AG04450 (cell line): ENCODE measurements at places on chromosomes 3 and 15.

DNA sequence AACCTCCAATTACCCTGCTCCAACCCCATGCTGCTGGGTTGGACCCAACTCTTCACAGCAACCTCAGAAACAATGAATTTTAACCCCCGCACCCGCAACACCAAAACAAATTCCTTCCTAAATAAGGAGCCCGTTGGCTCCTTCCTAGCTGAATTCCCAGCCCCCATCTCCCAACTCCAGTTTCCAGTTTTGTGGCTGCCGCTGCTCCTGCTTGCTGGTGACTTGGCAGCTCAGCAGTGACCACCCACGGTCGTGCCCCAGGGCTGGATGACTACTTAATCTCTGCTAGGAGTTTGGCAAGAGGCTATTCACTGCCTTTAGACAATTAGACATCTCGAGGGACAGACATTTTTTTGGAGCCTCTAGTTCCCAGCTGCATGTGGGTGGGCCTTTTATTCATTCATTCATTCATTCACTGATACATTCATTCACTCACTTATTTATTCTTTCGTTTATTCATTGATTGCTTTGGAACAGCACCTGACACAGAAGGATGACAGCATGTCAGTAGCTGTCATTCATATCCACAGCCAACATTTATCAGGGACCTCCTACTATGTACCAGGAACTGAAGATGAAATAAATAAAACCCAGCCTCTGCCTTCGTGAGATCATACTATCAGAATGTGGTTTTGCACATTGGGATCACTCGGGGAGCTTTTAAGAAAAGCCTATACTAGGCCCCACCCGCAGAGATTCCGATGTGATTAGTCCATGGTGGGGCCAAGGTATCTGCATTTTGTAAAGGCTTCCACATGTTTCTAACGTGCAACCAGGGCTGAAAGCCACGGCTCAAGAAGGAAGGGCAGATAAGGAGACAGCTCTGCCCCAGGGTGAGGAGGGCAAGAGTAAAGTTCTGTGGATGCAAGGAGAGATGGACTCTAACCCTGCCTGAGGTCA, 256.5 kb downstream of the SHQ1 start:
- peak; percentile 15 for DNase-seq

GRCh38 chr3:52498137-52499054, 3.3 kb downstream of the STAB1 start:
- no peak for DNase-seq

DNA sequence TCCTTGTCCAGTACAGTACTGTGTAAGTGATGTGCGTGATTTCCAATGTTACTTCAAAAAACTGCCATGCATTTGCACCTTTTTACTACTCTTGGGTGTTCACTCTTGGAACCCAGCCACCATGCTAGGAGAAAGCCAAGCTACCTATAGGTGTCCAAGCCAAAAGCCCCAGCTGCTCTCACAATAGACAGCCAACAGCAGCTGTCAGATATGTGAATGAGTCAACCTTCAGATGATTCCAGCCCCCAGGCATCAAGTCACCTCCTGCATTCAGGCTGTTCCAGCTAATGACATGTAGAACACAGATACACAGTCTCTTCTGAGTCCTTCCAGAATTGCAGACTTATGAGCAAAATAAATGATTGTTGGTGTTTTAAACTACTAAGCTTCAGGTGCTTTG, 417.7 kb upstream of the TGFBR2 start:
- no peak for DNase-seq

- no peak for DNase-seq
Observed at GRCh38 chr3:160617636-160618035, 52.3 kb upstream of the KPNA4 start.

DNA sequence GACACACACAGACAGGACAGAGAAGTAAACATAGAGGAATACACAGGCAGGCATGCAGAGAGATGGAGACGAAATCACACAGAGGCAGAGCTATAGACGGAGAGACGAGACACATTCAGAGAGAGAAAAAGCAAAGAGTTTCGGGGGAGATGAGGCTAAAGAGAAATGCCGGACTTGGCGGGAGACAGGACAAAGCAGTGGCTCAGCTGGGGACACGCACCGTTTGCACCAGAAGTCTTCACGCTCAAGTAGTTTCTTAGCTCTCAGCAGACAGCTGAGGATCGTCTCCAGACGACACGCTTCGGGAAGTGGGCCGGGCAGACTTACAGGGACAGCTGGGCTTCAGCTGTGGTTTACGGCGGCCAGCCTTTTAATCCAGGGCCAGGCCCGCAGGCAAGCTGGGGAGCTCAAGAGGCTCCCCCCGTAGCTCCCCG, 56.2 kb upstream of the DLG1 start:
- peak; percentile 49 for DNase-seq

DNA sequence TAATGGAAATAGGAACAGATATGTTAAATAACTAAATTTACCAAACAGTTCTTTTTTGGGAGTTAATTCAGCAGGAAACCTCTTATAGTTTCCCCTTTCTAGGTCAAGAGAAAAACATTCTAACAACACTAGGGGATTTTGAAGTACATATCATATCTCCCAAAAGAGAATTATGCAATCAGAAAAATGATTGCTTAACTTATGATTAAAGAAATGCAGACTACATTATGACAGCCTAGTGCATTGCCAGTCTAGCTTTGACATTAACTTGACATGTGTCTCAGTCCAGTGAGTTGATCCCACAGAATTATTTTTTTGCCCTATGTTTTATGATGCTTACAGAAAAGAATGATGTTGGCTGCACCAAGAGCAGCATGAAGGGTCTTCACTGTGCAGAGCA, 31.7 kb upstream of the NPHP3 start:
- no peak for DNase-seq

DNA sequence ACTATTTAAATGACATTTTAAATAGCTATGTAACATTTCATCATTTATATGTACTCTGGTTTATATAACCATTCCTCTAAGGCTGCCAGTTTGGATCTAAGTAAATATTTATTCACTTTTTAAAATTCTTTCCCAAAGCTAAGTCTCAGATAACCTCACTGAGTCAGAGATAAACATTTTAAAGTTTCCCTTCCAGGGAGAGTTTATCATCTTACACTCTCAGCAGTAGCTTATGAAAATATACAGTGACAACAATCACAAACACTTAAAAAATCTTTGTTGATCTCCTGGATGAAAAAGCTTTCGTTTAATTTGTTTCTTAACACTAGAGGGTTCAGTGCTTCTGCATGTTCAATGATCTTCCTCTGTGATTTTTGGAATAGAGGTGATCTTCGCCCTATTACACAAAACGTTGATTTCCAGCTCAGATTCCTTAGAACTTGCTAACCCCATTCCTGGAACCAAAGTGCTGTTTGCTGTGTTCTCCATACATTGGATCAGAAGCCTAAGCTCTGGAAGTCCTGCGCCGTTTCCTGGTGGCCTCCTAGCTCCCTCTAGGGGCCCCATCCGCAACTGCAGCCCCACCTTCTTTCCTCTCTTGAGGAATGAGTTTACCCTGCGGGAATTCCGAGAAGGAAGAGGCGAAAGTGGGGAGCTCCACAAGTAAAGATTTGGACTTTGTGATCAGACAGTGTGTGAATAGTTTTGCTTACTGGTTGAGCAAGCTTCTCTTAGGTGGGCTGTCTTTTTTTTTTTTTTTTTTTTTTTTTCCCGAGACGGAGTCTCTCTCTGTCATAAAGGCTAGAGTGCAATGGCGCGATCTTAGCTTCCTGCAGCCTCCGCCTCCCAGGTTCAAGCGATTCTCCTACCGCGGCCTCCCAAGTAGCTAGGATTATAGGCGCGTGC, 29.3 kb upstream of the SACM1L start:
- peak; percentile 94 for DNase-seq

DNA sequence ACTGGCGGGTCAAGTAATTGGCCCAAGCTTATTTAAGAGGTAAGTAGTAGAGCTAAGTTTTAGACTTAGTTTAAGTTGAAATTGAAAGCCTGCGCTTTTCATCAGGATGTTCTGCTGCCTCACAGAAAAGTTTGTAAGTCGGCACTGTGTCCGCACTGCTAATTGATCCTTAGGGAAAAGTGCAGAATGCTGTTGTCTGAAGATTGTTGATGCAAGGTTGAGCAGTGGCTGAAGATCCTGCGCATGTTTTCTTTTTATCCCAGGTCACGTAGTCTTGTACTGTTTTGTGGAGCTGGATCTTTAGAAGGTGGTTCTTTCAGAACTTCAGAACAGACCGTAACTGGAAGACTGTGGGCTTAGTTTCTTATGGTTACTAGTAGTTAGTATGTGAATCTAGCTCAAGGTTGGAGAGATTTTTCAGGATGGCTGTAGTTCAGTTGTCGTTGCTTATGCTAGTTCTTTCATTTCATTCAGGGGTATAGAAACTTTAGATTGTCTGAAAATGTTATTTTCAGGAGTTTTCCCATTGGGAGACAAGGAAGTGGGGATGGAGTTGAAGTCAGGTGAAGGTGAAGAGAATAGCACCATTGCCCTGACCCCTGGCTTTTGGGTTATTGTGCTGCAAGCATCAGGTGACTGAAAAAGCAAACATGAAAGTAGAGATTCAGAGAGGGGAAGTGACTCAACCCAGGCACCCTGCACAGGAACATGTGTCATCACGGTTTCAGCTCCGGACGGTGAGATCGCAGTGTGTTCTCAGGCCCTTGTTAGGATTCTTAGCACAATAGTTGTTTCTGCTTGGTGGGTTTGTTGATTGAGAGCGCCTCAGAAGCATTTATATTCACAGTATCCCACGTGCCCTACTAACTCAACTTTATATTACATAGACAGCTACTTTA, 32.8 kb downstream of the AKAP13 start:
- DNase-seq: peak; percentile 50

GRCh38 chr3:126540342-126540849, 16.4 kb downstream of the CHST13 start:
- peak; percentile 81 for DNase-seq

GRCh38 chr15:53840681-53841080, 81.2 kb upstream of the WDR72 start:
- DNase-seq: no peak

GRCh38 chr15:51403072-51403878, 61.8 kb downstream of the GLDN start:
- peak; percentile 8 for DNase-seq

DNA sequence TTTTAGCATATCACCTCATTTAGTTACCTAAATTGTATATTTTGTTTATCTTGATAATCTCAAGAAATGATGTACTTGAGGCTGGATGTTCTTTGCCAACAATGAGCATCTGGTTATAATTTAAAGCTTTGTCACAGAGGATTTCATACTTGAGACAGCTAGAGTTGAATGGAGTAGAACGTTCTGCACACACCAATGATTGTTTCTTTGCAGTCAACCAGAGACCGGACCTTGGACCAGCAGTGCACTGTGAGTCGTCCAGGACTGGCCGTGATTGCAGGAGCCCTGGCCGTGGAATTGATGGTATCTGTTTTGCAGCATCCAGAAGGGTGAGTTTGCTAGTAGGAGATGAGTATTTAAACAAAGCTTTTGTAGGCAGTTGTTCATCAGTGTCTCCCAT, 90.4 kb downstream of the ATG7 start:
- DNase-seq: no peak

DNA sequence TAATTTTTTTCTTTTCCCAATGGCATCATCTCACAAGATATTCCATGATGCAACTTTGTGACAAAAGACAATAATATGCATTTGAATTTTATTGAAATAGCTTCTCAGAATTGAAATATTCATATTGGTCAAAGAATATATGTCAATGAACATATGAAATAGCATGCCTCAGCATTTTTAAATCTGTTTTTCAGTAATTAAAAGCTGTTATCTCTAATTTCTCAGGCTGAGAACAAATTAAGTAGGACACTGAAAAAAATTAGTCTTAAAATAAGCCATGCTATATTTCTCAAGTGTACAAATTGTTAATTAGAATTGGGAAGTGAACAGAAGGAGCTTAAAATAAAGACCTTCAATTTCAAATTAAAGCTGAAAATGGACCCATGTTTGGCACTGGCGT, 570.1 kb downstream of the MFSD1 start:
- DNase-seq: no peak

- DNase-seq: no peak
Observed at GRCh38 chr3:129336093-129336706, 57.5 kb downstream of the HMCES start.

- DNase-seq: no peak
Observed at GRCh38 chr3:112770032-112770626, 76.5 kb downstream of the CD200R1L start.

DNA sequence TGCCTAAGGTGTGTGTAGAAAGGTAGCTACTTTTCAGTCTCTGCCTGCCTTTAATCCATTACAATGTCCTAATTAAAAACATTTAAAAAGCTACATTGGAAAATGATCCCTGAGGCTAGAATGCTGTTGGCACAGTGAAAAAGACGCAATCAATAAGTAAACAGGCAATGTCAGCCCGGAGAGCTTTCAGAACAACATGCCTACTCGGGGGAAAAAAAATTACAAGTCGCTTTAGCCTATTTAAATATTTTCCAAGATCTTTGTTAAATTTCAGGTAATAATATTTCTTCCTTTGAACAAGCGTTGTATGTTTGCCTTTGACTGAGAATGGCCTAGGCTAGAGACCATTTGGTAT, 46.6 kb upstream of the CD47 start:
- no peak for DNase-seq

GRCh38 chr3:171108066-171108465, 81.5 kb upstream of the SLC2A2 start:
- no peak for DNase-seq

DNA sequence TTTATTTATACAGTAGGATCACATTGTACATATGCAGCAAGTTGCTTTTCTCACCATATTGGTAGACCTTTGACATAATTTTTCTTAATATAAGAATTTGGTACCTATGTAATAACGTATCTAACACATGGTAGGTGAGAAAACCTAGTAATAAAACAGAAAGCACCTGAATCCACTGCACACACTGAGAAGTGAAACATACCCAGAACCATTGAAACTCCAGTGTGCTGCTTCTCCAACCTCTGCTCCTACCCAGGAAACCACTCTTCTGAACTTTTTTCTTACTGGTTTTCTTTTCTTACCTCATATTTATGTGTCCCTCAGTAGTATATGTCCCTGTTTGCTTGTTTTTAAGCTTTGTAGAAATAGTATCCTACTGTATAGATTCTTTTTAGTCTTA, 293.0 kb downstream of the UBE2E2 start:
- no peak for DNase-seq

GRCh38 chr3:16944356-16944755, 59.6 kb downstream of the PLCL2 start:
- no peak for DNase-seq

DNA sequence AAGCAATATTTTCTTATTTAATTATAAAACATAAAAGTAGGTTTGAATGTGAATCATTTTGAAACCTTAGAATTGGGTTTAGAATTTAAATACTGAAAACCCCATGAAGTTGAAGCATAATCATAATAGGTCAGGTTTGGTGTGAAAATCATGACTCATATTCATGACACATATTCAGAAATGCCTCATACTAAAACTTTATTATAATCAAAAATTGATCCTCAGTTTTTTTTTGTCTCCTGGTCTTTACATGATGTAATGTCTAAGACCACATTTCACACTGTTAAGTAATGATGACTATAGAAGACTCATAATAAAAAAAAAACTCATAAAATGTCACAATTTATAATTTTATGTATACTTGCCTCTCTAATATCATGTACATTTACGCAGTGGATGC, 190.4 kb downstream of the FOXP1 start:
- no peak for DNase-seq

DNA sequence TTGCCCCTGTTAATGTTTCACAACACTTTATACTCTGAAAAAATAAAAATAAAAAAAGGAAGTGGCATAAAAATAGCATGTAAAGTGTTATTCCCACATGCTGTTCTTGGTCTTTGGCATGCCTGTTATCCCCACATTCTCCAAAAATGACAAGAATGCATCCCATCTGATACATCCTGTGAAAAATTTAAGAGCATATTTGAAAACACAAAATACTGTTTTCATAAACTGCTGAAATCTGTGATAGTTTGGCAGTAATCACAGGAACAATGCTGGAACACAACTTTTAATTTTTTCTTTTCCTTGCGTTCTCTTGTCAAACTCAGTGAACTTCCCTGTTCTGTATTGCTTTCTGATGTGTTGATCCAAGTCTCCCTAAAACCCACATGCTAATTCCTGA, 288.8 kb downstream of the ROBO2 start:
- no peak for DNase-seq
